ENCODE measurements at places on chromosomes 3 and 15.
A peak's percentile ranks its signal among the peaks of the same experiment; 100 is the strongest.

GRCh38 chr3:169161011-169161410, 502.5 kb downstream of the MECOM start:
- no peak for DNase-seq

DNA sequence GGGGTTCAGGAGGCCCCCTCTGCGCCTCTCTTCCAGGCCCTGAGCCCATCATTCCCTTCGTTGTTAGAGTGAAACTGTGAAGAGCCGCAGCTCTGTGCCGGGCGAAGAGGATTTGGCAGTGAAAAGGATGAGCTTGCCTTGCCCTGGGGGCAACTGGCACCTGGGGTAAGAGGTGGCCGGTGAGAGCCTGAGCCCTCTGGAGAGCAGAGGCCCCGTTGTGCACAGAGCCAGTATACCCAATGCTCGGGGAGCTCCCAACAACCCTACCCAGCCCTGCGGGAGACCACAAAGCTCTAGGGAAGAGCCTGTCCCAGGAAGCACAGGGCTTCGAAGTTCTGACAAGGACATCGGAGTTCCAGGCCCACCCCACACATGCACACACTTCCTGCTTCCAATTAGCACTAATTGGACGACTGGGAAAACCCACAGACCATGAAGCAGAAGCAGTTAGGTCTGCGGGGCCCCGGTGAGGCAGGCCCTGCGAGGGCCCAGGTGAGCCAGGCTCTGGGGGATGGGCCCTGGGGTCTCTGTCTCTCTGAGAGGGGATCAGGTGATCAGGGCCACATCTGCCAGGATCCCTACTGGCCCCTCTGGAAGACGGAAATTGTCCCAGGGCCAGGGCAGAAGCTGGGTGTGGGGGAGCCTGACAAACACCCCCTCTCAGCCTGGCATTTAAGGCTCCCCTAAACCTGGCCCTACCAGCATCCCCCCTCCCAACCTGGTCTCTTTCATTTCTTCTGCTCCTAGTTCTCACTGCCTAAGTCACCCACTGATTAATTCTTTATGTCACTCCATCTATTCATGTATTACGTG, 27.9 kb upstream of the SFMBT1 start:
- DNase-seq, result no peak

- DNase-seq, result no peak
Observed at GRCh38 chr15:29942143-29942542, 119.9 kb upstream of the TJP1 start.

DNA sequence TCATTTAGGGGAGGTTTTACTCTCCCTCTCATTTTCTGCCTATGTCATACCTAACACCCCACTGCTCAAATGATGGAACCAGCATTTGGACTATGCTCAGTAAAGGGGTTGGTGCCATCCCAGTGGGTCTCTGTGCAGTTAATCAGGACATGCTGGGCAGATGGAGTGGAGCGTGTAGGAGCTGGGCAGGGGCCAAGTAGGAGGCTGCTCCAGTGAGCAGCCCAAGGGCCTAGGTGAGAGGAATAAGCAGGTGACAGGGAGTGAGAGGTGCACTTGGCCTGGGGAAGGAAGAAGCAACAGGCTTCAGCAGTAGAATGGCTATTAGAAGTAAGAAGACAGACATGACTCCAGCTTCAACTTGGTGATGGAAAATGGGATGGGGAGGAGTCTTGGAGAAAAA, 72.2 kb downstream of the EPHB1 start:
- DNase-seq, result no peak

DNA sequence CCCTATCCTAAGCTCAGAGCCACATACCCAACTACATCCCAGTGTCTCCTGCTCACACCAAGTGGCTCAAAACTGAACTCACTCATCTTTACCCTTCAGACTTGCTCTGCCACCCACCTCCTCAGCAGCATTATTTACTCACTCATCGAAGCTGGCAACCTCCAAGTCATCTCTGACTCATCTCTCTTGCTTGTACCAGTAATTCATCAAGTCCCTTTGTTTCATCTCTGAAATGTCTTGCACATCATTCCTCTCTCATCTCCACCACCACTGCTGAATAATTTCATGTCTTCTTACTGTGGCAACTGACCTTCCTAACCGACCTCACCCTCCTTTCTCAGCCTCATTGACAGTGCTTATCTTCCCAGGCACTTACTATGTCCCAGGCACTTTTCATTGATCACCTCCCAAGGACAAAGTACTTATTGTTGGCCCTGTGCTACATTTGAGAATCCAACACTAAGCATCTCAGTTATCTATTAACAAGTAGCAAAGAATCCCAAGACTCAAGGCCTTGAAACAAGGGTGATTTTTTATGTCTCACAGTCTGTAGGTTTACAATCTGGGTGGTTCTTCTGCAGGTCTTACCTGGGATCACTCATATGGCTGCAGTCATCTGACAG, 82.0 kb downstream of the MRPL46 start:
- no peak for DNase-seq

DNA sequence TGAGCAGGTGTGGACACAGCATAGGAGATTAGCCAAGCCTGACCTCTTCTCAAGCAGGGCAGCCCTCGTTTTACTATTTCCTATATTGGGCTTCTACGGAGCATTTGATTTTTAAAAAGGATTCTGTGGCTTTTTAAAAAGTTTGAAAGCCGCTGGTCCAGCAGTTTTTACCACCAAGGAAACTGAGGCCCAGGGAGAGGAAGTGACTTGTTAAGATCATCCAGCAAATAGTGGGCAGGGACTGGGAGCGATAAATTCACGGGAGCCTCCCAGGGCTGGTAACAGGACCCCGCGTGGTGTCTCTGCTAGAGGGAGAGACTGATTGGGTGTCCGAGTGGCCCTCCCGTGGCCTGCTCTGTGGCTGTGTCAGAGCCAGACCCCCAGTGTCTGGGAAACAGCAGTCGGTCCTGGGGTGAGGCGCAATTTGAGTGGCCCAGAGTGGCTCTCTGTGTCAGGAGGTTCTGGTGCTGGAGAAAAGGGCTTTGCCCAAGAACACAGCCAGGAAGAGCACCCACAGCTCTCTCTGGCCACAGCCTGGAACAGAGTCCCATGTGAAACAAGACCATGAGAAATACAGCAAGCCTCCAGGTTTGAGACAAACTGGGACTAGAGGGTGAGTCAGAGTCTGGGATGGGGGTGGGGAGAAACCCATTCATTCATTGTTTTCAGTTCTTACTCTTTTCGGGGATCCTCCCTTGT, 4.2 kb downstream of the FURIN start:
- no peak for DNase-seq

DNA sequence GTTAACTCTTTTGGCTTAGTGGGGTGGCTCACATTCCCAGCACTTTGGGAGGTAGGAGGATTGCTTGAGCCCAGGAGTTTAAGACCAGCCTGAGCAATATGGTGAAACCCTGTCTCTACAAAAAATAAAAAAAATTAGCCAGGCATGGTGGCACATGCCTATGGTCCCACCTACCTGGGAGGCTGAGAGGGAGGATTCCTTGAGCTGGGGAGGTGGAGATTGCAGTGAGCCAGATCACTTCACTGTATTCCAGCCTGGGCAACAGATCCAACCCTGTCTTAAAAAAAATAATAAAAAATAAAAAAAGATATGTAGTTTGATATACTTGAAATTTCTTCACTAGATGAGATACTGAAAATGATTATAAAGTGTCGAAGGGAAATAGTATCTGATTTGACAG, 178.8 kb downstream of the TCF12 start:
- DNase-seq, result no peak

DNA sequence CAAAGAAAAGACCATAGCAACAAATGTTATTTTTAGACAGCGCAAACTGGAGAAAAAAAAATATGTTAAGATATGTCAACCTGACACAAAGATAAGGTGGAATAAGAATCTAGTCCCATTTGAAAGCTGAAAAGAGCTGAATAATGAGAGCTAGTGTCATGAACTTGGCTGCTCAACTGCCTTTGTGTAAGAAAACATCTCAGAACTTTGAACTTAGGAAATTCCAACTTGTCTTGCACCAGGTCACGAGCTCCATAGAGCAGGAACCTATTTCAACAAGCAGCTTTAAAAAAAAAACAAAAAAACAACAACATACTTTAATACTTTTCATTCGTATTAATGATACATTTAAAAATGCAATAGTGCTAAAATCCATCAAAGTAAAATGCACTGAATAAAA, 79.5 kb downstream of the ZNF280D start:
- DNase-seq, result no peak

DNA sequence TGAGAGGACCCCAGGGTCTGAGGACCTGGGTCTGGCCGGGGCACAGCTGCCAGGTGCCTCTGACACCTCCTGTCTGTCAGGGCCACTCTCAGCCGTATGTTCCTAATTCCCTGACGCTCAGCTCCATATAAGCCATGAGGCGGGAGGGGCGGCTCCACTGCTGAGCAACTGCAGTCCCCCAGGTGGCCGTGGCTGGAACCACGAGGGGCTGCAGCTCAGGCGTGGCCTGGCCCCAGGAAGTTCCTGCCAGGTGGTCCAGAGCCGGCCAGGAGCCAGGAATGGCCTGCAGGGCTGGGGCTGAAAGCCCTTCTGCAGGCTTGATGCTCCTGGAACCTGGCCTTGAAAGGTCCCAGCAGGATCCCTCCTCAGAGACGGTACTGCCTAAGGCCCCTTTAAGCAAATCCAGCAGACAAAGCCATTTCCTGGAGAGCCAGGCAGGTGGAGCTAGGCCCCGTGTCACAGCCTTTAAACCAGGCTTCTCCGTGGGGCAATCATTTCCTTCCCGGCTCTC, 118.0 kb downstream of the CHSY1 start:
- no peak for DNase-seq

- peak; percentile 84 for DNase-seq
Observed at GRCh38 chr3:150371741-150372254, 36.3 kb upstream of the TSC22D2 start.

DNA sequence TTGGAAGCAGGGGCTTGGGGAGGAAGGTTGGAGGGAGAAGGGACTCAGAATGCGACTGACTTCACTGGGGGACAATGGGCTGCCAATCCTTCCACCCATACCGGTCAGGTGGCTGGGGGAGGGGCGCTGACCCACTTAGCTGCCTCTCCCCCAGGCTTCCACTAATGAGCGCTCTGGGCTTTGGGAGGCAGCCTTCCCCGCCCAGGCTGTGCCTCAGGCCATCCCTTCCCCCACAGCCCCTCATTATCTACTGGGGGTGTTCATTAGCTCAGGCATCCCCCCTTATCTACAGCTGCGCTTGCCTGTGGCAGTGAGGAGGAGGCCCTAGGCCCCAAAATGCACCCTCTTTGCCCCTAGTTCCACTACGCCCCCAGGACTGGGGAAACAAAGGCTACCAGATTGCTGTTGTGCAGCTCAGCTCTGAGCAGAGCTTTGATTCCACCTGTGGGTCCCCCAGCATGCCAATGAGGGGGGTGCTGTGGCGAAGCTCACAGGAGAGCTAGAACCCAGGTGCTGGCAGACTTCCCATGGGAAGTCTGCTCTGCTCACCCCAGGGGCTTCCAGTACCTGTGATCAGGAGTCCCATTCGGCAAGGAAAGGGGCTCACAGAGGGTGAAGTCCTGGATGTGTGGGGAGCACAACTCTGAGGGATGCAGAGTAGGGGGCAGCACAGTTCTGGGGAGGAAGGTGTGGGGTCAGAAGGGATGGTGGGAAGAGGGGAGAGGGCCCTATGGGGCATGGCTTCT, 29.4 kb upstream of the SEMA3F start:
- no peak for DNase-seq

GRCh38 chr15:59636184-59636583, 21.1 kb downstream of the GTF2A2 start:
- no peak for DNase-seq

DNA sequence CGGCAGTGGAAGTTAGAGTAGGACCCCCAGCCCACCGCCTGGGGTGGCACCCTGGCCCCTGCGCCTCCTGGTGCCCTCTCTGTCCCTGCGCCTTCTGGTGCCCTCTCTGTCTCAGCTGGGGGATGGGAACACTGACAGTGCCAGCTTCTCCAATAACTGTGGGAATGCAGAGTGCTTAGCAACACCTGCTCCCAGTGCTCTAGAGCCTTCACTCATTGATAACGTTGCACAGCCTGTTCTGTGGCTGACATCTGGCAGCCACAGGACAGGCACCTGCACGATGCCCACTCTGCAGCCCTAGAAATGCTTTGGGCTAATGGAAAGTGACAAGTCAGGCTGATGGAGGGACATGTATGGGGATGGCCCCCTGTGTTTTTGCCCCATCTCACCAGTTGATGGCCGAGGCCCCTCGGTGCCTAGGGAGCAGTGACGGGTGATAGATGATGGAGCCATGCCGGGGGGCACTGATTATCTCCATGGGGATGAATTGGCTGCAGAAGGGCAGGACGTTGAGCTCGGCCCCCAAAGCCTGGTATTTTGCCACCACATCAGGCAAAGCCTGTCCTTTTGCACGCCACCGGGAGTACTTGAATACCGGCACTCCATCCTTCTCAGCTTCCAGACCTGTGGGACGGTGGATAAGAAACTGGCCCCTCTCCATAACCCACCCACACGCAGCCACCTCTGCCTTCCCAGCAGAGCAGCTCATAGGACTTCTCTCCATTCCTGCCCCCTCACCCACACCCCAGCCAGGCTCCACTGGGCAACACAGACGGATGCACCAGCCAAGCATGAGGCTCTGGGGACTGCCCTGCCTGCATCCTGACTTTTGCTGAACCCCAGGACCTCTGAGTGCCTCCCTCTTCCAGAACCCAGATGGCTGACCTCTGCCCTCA, 22.1 kb downstream of the ALDH1L1 start:
- DNase-seq, result no peak

GRCh38 chr3:182400838-182401237, 392.5 kb upstream of the ATP11B start:
- DNase-seq, result no peak

- DNase-seq, result no peak
Observed at GRCh38 chr15:73053398-73053723, 1.1 kb downstream of the NEO1 start.

DNA sequence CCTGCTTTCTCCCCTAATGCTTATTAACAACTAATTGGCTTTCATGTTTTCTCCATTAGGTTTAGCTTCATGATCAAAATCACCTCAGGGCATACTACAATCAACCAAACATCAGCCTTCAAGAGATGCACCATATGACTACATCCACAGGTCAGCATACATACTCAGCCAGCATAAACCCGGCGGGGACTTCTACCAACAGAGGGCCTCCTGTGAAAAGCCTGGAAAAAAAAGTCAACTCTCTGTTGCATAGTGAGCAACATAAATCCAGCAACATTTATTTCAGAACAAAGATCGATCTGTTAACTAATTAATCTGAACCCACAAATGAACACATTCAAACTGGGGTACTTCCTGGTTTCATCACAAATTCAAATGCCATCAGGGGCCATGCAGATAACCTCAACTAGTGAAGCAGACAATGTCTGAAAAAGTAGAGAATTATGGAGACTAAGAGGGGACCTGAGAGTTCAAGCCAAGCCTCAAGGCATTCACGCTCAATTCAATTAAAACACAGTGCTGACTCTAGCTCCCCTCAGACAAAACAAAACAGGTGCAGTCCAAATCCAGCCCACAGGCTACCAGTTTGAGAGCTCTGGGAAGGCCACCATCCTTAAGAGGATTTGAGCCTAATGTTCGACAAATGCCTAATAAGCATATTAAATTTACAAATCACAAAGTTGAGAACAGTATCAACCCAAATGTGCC, 124.5 kb downstream of the MAGI1 start:
- DNase-seq, result no peak

DNA sequence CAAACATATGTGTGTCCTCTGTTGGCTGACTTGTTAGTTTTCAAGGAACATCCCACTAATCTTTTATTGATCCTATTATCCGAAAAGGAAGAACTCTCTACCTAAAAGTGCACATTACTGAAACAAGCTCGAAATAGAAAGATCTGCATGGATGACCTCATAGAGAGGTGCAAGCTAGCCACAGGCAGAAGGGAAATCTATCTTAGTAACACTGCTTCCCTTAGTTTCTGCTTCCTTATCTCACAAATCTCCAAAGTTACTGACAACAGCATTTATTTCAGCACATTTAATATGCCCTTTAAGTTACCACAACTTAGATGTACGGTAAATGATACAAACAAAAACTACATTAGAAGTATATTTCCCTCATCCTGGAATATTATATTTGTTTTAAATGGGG, 285.1 kb upstream of the CCDC54 start:
- DNase-seq, result no peak
